Gastroesophageal sphincter (tissue), 4 donors: ENCODE measurements at places on chromosomes 7 and 10. TPM values are rescaled to one million over a fixed set of nuclear protein-coding genes. Genes with fewer than 3 reads are reported as not detected.

- ATAC-seq = no peak
These were observed 8.9 kb upstream of the CTBP2 start for GRCh38 chr10:125169279-125169678.

- no peak for ATAC-seq
These were observed 204.7 kb downstream of the DGKI start for GRCh38 chr7:137642031-137642430.

Gene JCAD
- total RNA-seq = 66.8 TPM

Gene CTBP2
- 74.9 TPM for total RNA-seq

GRCh38 chr10:67669978-67670377 is 26.0 kb downstream of the CTNNA3 start:
- no peak for ATAC-seq

- no peak for ATAC-seq
These were observed 137.2 kb downstream of the VIPR2 start for GRCh38 chr7:159007364-159007995.

DNA sequence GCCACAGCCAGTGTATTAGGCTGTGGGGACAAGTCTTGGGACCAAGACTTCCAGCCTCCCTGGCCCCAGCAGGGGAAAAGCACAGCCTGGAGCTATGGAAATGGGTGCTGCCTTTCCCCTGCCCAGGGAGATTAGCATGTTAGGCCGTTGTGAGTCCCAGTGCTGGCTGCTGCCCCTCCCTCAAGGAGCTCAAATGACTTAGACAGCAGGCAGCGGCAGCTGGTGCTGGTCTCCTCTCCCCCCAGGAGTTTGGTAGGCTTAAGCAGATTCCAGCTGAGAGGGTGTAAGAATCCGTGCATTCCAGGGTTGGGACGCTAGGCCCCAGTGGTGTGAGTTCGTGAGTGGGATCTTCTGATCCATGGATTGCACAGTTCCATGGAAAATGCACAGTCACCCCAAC is 301.5 kb upstream of the PHF14 start:
- ATAC-seq = no peak

DNA sequence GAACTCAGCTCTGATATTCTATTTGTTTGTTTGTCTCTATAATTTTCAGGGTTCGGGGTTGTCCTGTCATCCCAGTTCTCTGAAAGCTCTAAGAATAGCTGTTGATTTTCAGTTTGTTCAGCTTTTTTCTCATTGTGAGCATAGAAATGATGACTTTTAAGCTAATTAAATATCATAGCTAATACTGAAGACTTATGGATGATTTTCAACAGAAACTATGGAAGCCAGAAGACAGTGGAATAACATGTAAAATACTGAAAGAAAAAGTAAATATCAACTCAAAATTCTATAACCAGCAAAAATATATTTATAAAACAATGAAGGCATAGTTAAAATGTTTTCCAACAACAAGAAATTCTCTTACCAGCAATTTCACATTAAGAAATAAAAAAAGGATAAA is 96.4 kb upstream of the ETV1 start:
- ATAC-seq = no peak

DNA sequence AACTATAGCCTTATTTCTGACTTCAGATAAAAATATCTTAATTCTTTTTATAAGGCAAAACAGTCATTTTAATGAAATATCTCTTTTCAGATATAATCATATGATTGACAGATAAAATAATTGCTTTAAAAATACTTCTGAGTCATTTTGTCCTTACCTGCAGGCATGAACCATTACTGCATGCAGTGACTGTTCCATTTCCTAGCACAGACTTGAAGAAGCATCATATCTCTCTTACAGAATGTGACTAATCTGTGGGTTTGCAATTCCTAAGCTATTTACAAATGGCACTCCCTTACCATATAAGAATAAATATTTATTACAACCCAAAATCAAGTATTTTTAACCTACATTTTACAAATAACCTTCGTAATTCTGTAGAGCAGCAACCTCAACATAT is 120.7 kb downstream of the SRPK2 start:
- no peak for ATAC-seq

DNA sequence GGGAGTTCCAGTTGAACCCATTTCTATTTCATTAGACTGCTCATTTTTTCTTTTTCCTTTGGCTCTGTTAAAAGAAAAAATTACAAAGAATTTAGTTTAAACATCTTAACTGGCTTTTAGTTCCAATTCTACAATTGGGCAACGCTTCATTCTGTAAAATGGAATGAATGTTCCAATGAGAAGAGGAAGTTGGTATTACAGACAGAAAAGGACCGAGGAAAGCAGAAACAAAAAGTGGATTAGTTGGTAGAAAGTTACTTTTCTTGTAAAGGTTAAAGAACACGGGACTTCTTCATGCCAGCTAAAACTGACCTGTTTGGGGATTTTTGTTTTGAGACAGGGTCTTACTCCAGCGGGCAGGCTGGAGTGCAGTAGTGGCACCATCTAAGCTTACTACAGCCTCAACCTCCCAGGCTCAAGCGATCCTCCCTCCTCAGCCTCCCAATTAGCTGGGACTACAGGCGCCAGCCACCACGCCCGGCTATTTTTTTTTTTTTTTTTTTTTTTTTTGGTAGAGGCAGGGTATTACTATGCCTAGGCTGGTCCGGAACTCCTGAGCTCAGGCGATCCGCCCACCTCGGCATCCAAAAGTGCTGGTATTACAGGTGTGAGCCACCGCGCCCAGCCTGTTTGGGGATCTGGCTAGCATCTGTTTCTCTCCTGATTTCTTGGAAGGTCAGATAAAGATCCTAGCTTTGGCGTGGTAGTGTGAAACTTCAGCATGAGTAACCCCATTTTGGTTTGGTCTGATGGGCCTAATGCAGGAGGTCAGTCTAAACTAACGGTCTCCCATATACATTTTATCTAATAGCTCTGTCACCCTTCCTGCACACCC is 1.3 kb upstream of the VDAC2 start:
- no peak for ATAC-seq

Gene C10orf105
- 0.13 TPM for total RNA-seq

Gene TAS2R3
- not detected for total RNA-seq

- ATAC-seq = no peak
These were observed 186.7 kb upstream of the HGF start for GRCh38 chr7:81956520-81956919.

DNA sequence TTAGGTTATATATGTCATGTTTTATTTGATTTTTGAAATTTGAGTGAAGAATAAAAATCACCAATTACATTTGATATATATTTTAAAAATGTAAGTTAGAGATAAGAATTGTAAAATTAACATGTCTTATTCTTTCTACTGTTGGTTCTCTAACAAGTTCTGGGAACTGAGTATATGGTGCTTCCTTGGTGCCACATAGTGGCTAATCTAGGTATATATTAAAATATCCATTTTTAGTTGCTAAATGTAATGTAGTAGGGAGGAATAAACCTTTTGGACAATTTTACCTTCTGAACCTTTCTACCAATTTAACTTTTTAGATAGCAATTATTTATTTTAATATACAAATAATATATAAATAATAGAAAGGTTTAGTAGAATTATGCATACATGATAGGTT is 17.5 kb downstream of the CFAP69 start:
- no peak for ATAC-seq

Gene TAS2R41
- total RNA-seq = not detected

DNA sequence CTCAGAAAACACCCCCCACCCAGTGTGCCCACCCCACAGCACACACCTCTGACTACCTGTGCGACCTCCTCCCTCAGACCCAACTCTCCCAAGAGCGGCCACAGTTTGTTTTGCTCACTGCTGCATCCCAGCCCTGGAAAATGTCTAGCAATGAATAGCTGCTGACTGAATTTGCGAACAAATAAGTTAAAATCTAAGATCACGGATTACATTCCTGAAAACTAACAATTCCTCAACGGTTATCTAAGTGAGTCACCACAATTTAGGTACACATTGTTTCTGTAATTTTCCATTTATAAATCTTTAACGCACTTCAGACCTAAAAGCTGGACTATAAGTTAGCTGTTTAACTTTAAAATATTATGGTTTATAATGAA is 235.2 kb downstream of the ZMYND11 start:
- no peak for ATAC-seq

GRCh38 chr7:42832667-42833066 is 79.2 kb downstream of the C7orf25 start:
- ATAC-seq = peak; percentile 18

- peak; percentile 24 for ATAC-seq
These were observed 82.6 kb downstream of the PTPRE start for GRCh38 chr10:127989481-127990012.

DNA sequence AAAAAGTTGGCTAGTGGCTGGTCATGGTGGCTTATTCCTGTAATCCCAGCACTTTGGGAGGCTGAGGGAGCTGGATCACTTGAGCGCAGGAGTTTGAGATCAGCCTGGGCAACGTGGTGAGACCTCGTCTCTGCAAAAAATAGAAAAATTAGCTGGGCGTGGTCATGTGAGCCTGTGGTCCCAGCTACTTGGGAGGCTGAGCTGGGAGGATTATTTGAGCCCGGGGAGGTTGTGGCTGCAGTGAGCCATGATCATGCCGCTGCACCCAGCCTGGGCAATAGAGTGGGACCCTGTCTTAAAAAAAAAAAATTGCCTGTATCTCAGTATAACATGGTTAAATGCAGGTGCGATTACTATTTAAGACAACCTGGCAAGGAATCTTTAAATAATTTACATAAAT is 61.0 kb downstream of the ADD3 start:
- ATAC-seq = no peak
